ENCODE measurements at places on chromosomes 12 and 14.

GRCh38 chr12:6345319-6346091 is 3.6 kb upstream of the TNFRSF1A start:
- DNase-seq = no peak

DNA sequence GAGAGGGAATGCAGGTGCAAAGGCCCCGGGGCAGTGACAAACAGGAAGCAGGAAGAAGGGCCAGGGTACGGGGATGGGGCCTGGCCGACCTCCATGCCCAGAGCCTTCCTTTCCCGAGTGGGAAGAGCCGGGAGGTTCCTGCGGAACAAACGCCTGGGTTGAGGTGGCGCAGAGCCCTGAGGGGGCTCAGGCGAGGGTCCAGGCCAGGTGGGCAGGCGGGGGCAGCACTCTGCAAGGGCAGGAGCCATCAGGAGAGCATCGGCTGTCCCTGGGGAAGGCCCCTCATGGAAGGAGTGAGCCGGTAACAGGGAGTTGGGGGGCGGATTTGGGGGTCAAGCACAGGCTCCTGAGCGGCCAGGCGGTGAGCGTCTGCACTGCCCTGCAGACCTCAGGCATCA is 18.1 kb upstream of the FBRSL1 start:
- no peak for DNase-seq

- no peak for DNase-seq
Observed at GRCh38 chr12:971991-972390, 19.0 kb upstream of the ERC1 start.

DNA sequence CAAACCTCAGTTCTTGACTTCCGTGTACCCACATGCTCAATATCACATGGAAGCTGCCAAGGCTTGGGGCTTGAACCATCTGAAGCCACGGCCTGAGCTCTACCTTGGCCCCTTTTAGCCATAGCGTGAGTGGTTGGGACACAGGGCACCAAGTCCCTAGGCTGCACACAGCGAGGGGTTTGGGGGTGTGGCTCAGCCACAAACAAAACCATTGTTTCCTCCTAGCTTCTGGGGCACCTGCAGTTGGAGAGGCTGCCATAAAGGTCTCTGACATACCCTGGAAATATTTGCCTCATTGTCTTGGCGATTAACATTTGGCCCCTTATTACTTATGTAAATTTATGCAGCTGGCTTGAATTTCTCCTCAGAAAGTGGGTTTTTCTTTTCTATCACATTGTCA is 628.6 kb downstream of the NRXN3 start:
- DNase-seq = no peak

- no peak for DNase-seq
Observed at GRCh38 chr12:100718187-100718586, 76.4 kb upstream of the ANO4 start.

- DNase-seq = no peak
Observed at GRCh38 chr14:49670475-49670874, 17.5 kb downstream of the POLE2 start.

- DNase-seq = no peak
Observed at GRCh38 chr14:99145307-99145706, 126.7 kb downstream of the BCL11B start.

DNA sequence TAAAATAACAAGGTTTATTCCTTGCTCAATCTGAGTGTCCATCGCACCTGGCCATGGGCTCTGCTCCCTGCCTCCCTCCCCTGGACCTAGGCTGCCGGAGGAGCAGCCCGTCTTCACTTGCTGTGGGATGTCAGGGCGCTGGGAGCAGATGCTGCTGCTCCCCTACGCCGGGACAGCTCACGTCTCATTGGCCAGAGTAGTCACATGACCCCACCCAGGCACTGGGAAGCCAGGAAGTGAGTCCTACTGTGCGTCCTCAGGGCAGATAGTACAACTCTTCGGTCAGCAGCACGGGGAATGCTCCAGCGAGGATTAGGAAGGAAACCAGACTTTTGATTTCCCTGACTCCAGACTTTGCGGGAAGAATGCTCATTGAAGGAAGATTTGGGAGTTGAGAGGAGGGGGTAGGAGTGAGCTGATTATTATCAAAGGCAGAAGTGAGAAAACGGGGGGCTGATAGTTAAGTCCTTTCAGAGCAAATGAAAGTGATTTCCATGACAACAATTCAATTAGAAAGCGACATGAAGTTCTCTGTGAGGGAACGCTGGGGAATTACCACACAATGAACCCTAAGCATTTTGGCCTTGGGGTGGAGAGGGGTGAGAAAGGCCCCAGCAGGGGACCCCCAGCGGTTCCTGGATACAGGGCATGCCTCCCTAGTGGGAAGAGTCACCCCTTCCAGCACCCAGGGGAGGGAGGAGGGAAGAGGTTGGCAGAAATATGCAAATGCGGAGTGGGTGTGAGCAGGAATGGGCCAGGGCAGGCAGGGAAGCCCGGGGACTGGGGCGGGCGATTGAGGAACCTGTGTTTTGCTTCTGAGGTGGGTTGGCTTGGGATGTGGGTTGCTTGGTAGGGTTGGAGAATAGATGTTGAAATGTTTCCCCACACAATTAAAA is 215.5 kb downstream of the AACS start:
- DNase-seq = no peak

DNA sequence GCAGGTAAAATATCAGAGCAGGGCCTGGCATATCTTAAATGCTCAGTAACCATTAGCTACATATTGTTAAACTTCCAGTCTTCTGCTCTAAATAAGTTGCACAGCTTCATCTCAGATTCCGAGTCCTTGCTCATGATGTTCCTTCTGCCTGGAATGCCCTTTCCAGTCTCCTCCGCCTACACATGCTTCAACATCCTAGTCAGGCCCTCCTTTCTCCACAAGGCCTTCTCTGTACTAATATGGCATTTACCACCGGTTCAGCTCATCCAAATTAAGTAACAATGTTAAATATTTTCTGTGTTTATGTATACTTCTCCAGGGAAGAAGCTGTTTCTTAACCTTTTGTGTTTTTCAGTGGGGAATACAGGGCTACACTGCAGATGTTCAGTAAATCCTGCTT is 8.5 kb downstream of the DHH start:
- DNase-seq = no peak

- DNase-seq = no peak
Observed at GRCh38 chr14:88613552-88614010, 50.7 kb downstream of the ZC3H14 start.

Data from stimulated activated CD8-positive, alpha-beta memory T cell treated with anti-CD3 and anti-CD28 coated beads, Interleukin-12 subunit alpha, Interleukin-12 subunit beta, amount 100 ng/mL, for 4 hours (primary cell).